GM23338 (cell line): ENCODE measurements at places on chromosomes 12 and 14. TPM values are rescaled to one million over a fixed set of nuclear protein-coding genes. Genes with fewer than 3 reads are reported as not detected.

- DNase-seq = no peak
Measured at GRCh38 chr14:96224480-96225096, 19.9 kb downstream of the BDKRB2 start.

- DNase-seq = peak; percentile 66
Measured at GRCh38 chr14:54220071-54220703, 176.6 kb upstream of the CDKN3 start.

GRCh38 chr12:3607039-3607720 is 116.2 kb downstream of the PRMT8 start:
- no peak for DNase-seq

DNA sequence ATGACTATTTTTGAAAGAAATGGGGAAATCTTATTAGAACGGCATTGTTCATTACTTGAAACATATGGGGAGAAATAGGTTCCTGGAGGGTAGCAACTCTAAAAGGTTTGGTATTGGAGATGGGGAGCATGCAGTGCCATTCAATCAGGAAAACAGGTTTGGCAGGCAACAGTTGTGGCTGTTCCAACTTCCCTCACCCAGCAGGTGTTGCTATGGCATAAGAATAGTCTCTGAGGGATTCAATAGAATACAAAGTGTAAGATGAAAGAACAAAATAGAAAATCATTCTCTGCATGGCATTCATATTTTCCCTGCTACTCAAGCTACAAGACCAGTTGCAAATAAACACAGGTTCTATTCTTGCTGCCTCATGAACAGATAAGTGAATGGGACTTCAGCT is 393.3 kb upstream of the RPL10L start:
- peak; percentile 83 for DNase-seq

DNA sequence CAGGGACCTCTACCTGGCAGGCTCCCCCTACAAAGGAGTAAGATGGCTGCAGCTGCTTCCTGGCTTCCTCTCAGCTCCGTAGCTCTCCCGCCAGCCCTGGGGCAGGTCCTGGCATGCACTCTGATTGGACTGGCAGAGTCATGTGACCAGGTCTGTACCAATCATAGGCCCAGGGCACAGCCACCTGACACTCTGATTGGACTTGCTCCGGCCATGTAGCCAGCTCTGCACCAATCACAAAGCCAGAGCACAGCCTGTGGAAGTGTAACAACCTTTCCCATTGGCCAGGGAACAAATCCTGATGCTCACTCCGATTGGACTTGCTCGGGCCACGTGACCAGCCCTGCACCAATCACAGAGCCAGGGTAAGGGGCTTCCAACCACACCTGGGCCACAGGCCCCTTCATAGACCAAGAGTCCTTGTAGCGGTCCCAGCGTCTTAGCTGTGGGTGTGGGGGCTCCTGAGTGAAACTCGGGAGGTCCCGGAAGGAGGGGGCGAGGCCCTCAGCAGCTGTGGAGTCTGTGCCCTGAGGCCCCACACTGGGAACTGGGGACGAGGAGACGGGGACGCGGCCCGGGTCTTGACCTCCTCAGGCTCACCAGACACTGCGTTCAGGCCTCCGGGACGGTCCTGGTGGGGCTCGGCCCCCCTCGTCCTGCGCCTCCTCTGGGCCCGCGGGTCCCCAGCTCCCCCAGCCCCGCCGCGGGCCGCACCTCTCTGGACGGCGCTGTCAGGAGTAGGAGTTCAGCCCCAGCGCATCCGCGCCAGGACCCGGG is 210.6 kb downstream of the ADGRD1 start:
- no peak for DNase-seq

FOXN3 gene
- 149 and 167 TPM in 2 replicates for total RNA-seq
